ENCODE measurements at places on chromosomes 1 and 21.

DNA sequence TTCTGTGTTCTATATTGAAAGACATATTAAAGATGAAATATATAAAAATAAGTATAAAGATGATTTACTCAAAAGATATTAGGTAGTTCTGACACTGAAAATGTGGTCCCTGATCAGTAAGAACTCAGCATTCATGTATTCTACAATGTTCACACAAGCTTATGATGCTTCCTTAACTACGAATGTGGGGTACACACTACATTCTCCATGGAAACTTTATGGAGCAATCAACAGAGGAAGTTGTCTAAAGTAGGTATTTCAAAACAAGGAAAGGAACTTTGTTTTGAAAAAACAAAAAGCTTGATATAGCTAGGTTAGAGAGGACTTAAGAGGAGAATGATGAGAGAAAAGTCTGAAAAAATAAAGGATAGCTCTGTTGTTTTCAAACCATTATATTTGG lies 119.7 kb upstream of the RGS18 start:
- DNase-seq, result no peak

GRCh38 chr1:18972531-18972930 lies 16.1 kb upstream of the IFFO2 start:
- no peak for DNase-seq

DNA sequence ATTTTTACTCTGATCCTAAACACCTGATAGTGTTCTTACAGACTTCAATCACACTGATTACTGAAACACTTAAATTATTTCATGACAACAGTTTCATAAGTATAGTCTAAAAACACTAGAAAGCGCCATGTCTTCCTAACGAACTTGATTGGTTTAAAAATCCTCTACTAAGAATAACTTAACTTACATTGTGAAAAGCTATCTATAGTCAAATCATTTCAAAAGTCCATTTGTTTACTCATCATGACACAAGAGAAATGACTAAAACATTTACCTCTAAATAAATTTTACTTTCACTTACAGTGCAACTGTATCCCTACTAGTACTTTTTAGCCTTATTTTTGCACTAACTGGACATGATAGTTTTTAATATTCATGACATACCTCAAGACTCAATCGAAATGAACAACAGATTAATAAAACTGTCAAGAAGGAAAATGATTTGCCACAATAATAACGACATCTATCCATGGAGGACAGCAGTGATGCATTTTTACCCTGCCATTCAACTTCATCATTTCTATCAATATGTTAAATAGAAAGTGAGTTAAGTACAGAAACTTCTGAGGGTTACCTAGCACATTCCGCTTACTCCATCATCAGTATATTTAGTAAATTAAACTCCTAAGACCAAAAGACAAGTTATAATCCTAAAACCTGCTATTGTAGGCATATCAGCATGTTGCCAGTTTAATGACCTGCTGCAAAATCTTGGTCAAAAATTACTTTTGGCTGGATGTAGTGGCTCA lies 38.4 kb downstream of the AHCTF1 start:
- DNase-seq, result no peak

DNA sequence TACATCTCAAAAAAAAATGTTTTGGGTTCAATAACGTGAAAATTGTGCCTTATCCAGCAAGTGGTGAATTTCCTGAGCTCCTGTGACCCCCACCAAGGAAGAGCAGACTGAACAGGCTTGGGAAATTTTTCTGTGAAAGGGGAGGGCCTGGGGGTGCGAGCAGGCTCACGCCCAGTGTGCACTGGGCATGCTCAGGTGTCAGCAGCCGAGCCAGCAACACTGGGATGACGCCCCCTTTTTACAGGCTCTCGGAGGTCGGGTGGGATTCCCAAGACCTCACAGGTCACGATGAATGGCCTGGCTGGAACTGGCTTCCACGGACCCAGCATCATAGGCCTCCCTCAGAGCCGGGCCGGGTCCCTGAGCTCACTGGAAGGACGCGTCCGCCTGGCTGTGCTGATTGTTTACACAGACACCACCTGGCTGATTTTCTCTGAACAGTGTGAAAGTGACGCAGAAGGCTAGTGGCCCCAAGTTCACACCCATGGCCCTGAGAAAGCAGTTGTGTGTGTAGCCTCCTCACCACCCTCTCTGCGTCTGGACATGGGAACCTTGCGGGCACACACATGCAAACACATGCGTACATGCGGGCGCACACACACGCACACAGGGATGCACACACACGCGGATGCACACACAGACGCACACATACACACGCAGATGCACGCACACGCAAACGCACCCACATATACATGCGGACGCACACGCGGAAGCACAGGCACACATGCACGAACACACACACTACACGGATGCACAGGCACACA lies 9.2 kb downstream of the CSTB start:
- DNase-seq, result no peak
